Caco-2 (cell line): ENCODE measurements at places on chromosomes 7 and 10. TPM values are rescaled to one million over a fixed set of nuclear protein-coding genes. Genes with fewer than 3 reads are reported as not detected.

The NAT16 gene
- total RNA-seq: 0.19 TPM in 1 of 2 replicates, not detected in the other

The ELOVL3 gene
- total RNA-seq: 1.4 and 2.2 TPM in 2 replicates

The PRKCQ gene
- total RNA-seq: 1.5 and 2.4 TPM in 2 replicates

The ASAH2B gene
- total RNA-seq: 8.8 and 9.4 TPM in 2 replicates

The WIPF3 gene
- 1.1 and 1.2 TPM in 2 replicates for total RNA-seq

The AGAP6 gene
- 26.0 and 27.9 TPM in 2 replicates for total RNA-seq

The ACBD5 gene
- total RNA-seq: 36.7 and 38.3 TPM in 2 replicates

The DNAJB12 gene
- 56.0 and 58.1 TPM in 2 replicates for total RNA-seq

The KCNIP2 gene
- total RNA-seq: 5.5 and 6.1 TPM in 2 replicates

The PALD1 gene
- total RNA-seq: 8.9 and 10.3 TPM in 2 replicates

- no peaks in the 10 kb centered on the region for H3K27me3 ChIP-seq
- H3K27ac ChIP-seq: no peak overlapping the region
- no peaks in the 10 kb centered on the region; the same call in 1 of the 2 replicates for H3K36me3 ChIP-seq
- H3K4me1 ChIP-seq: peaks cover 22% of the 10 kb centered on the region
Observed at GRCh38 chr7:27152816-27153442, 546 bp upstream of the HOXA3 start.

DNA sequence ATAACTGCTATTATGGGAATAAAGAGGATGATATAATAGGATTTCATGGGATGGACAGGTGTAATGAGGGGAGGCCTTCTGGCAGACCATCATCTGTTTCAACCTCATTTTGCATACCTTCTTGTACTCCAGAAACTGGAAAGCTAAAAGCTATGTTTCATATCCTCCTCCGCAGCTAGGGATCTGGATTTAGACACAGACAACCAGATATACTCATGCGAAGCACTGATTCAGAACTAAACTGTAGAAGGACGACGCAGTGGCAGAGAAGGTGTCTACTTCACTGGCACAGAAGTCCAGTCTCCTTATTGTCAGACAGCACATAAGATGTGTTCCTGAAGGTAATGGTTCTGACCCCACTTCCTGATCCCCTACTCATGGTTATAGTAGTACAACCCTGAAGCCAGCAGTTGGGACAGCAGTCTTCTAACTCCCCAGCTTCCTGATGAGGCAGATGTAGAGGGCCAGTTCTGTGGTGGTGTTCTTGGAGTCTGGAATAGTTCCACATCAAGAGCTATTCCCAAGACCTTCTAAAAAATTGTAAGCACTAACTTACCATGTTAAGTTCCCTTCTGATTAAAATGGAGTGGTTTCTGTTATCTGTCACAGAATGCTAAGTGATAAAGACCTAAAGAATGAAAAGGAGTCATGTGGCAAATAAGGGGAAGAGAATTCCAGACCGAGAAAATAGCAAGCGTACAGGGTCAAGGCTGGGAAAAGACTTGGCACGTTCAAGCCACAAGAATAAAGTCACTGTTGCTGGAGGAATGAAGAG lies 550.3 kb downstream of the GRM8 start:
- no peaks in the 10 kb centered on the region for H3K36me3 ChIP-seq
- H3K27me3 ChIP-seq: no peaks in the 10 kb centered on the region
- no peaks in the 10 kb centered on the region for H3K4me1 ChIP-seq
- no peak for DNase-seq
- H3K4me3 ChIP-seq: no peak overlapping the region

DNA sequence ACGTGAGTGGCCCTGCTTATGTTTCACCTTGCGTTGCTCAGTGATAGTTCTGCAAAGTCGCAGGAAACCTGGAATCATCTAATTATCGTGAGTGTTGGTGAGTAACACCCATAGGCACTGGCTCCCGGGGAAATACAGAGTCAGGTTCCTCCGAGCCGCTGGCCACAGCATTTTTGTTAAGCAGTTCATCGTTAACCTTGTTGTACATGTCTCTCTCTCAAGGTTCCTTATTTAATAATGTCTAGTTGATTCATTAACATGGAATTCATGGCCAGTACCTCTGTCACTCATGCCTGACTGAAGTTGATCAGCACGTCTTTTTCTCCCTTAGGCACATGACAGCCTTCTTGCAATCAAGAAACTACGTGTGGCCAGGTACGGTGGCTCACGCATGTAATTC lies 3.1 kb upstream of the ZFAND2A start:
- H3K27ac ChIP-seq: no peak overlapping the region
- no peaks in the 10 kb centered on the region for H3K36me3 ChIP-seq
- no peaks in the 10 kb centered on the region for H3K27me3 ChIP-seq
- H3K4me1 ChIP-seq: peaks cover 5% of the 10 kb centered on the region
- no peak overlapping the region for H3K4me3 ChIP-seq

GRCh38 chr7:96238474-96238873 lies 83.4 kb downstream of the SLC25A13 start:
- peaks cover 2% of the 10 kb centered on the region; the same call in 1 of the 2 replicates for H3K36me3 ChIP-seq
- no peak overlapping the region for H3K27ac ChIP-seq
- H3K27me3 ChIP-seq: no peaks in the 10 kb centered on the region
- no peaks in the 10 kb centered on the region; the same call in 1 of the 2 replicates for H3K4me1 ChIP-seq
- no peak for DNase-seq

DNA sequence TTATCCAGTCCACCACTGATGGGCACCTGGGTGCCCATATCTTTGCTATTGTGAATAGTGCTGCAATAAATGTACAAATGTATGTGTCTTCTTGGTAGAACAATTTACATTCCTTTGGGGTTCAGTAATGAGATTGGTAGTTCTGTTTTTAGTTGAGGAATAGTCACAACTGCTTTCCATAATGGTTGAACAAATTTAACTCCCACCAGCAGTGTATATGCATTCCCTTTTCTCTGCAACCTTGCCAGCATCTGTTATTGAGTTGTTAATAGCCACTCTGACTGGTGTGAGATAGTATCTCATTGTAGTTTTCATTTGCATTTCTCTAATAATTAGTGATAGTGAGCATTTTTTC lies 27.8 kb downstream of the COA1 start:
- no peaks in the 10 kb centered on the region for H3K36me3 ChIP-seq
- no peak overlapping the region for H3K27ac ChIP-seq
- H3K27me3 ChIP-seq: no peaks in the 10 kb centered on the region
- no peaks in the 10 kb centered on the region for H3K4me1 ChIP-seq

GRCh38 chr7:7271094-7271874 lies 88.9 kb downstream of the C1GALT1 start:
- H3K4me3 ChIP-seq: no peak overlapping the region
- H3K27me3 ChIP-seq: no peaks in the 10 kb centered on the region
- peak overlapping the region; percentile 13 for H3K27ac ChIP-seq

DNA sequence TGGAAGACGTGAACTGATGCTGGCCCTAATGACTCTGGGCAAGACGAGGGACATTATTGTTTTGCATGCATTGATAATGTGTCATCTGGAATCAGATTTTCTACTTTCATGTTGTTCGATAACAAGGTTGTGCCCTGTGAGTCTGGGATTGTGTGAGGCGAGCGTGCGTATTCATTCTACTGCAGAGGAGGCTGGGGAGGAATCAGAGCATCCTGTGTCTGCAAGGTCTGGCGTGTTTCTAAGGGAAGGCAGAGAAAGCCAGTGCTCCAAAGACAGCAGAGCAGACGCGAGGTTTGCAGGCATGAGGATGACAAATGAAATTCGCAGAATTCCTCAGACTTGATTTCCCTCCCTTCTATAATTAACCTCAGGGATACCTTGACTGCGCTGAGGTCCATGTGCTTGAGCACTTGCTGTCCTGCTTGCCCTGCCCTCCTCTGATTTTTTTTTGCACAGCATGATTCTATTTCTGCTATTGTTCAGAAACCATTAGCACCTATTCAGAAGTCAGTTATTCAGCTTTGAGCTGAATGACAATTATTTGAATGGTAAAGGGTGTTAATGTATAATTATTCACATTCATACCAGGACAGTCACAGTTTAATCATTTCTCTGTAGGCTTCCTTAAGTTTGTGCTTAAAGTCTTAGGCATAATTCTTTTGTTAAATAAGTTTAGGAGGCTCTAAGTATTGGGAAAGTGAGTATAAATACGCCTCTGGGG lies 233.6 kb downstream of the EBF3 start:
- H3K27ac ChIP-seq: no peak overlapping the region
- H3K4me1 ChIP-seq: no peaks in the 10 kb centered on the region
- no peaks in the 10 kb centered on the region for H3K36me3 ChIP-seq
- no peak for DNase-seq
- no peaks in the 10 kb centered on the region for H3K27me3 ChIP-seq

GRCh38 chr7:149245244-149245643 lies 5.8 kb downstream of the ZNF212 start:
- no peak overlapping the region for H3K4me3 ChIP-seq
- H3K36me3 ChIP-seq: no peaks in the 10 kb centered on the region
- no peak for DNase-seq
- H3K4me1 ChIP-seq: peaks cover 6% of the 10 kb centered on the region

- no peak overlapping the region for H3K27ac ChIP-seq
- H3K4me1 ChIP-seq: peaks cover 20% of the 10 kb centered on the region
- H3K36me3 ChIP-seq: no peaks in the 10 kb centered on the region
- no peaks in the 10 kb centered on the region for H3K27me3 ChIP-seq
- H3K4me3 ChIP-seq: no peak overlapping the region
Observed at GRCh38 chr7:7414791-7415603, 120.7 kb downstream of the COL28A1 start.

DNA sequence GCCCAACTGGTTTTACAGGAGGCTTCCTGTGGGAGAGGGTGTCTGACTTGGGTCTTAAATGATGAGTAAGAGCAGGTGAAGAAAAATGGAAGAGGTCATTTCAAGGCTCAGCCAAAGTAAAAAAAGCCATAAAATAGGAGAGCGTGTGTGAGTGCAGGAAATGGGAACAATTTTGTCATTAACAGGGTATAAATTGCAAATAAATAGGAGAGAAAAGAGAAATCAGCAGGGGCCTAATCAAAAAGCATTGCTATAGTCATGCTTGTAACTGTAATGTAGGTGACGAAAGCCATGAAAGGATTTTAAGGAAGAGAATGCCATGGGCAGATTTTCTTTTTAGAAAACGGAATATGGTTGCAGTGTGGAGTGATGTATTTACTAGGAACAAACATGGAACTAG lies 15.7 kb upstream of the SEMA3A start:
- DNase-seq: no peak
- H3K4me3 ChIP-seq: no peak overlapping the region
- H3K36me3 ChIP-seq: no peaks in the 10 kb centered on the region
- no peak overlapping the region for H3K27ac ChIP-seq

DNA sequence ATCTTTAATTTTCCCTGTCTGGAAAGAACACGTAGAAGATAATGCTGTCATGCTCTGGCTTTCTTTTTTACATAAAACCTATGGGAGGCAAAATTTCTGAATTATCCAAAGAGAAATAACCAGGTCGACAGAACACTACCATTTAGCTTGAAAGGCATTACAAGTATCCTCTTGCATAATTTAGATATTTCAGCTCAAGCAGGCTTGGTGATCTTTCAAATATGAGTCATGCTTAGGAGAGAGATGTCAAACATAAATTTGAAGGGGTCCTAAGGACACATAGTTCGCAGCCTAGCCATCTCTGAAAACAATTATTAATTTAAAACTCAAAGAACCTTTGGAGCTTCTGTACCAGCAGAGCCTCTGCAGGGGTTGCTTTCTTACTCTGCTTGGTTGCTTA lies 100.9 kb downstream of the FAS start:
- H3K4me1 ChIP-seq: no peaks in the 10 kb centered on the region
- no peaks in the 10 kb centered on the region for H3K36me3 ChIP-seq
- H3K27me3 ChIP-seq: no peaks in the 10 kb centered on the region; the same call in 1 of the 2 replicates
- no peak overlapping the region for H3K27ac ChIP-seq
- H3K4me3 ChIP-seq: no peak overlapping the region

- no peak overlapping the region for H3K4me3 ChIP-seq
- no peak overlapping the region for H3K27ac ChIP-seq
- H3K36me3 ChIP-seq: no peaks in the 10 kb centered on the region
- DNase-seq: no peak
- H3K4me1 ChIP-seq: no peaks in the 10 kb centered on the region
- H3K27me3 ChIP-seq: no peaks in the 10 kb centered on the region
Observed at GRCh38 chr10:10498781-10499180, 518.9 kb upstream of the CELF2 start.

GRCh38 chr10:129253865-129254179 lies 213.2 kb upstream of the MGMT start:
- H3K27me3 ChIP-seq: no peaks in the 10 kb centered on the region
- no peak for DNase-seq
- no peaks in the 10 kb centered on the region for H3K36me3 ChIP-seq
- no peaks in the 10 kb centered on the region for H3K4me1 ChIP-seq
- no peak overlapping the region for H3K27ac ChIP-seq
- no peak overlapping the region for H3K4me3 ChIP-seq

- no peak for DNase-seq
- H3K4me1 ChIP-seq: peaks cover 13% of the 10 kb centered on the region; the same call in 1 of the 2 replicates
- no peaks in the 10 kb centered on the region for H3K27me3 ChIP-seq
Observed at GRCh38 chr7:75938921-75939320, 24.0 kb downstream of the POR start.

- H3K4me1 ChIP-seq: peaks cover 9% of the 10 kb centered on the region; the same call in 1 of the 2 replicates
- DNase-seq: no peak
- H3K27me3 ChIP-seq: no peaks in the 10 kb centered on the region
- H3K36me3 ChIP-seq: no peaks in the 10 kb centered on the region
Observed at GRCh38 chr7:43557831-43558495, 24.9 kb upstream of the STK17A start.

GRCh38 chr10:99775850-99776249 lies 6.6 kb upstream of the ABCC2 start:
- no peak for DNase-seq
- no peak overlapping the region for H3K4me3 ChIP-seq
- H3K4me1 ChIP-seq: peaks cover 52% of the 10 kb centered on the region
- H3K36me3 ChIP-seq: no peaks in the 10 kb centered on the region
- H3K27me3 ChIP-seq: no peaks in the 10 kb centered on the region

DNA sequence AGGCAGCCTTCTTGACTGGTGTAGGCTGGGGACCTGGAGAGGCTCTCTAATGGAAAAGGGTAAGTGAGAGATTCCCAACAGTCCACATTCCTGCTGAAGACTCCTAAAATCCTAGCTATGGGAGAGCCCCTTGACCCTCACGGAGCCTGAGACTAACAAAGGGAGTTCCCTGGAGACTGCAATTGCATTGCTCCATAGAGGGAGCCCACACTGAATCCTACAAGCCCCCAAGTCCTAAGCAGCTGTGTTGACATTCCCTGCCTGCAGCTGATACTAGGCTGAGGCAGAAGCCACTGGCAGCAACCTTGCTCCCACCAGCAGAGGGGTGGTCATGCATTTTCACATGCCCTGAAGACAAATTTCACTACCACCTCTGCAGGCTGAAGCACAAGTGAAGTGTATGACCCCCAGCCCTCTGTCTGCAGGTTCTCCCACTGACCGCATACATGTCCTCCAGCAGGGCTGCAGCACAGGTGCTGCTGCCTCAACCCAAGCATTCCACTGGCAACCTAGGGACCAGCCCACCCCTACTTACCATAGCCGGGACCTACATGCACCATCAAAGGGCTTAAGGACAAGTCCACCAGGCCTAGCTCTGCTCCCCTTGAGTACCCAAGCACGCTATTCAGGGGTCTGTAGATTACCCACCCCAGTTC lies 130.3 kb upstream of the SLC13A1 start:
- H3K27me3 ChIP-seq: no peaks in the 10 kb centered on the region
- no peaks in the 10 kb centered on the region for H3K4me1 ChIP-seq
- no peaks in the 10 kb centered on the region for H3K36me3 ChIP-seq
- no peak overlapping the region for H3K27ac ChIP-seq
